ENCODE measurements at places on chromosomes 13 and 19.
A peak's percentile ranks its signal among the peaks of the same experiment; 100 is the strongest.

- DNase-seq, result no peak
Observed at GRCh38 chr13:63308549-63309165, 1893.0 kb upstream of the PCDH20 start.

DNA sequence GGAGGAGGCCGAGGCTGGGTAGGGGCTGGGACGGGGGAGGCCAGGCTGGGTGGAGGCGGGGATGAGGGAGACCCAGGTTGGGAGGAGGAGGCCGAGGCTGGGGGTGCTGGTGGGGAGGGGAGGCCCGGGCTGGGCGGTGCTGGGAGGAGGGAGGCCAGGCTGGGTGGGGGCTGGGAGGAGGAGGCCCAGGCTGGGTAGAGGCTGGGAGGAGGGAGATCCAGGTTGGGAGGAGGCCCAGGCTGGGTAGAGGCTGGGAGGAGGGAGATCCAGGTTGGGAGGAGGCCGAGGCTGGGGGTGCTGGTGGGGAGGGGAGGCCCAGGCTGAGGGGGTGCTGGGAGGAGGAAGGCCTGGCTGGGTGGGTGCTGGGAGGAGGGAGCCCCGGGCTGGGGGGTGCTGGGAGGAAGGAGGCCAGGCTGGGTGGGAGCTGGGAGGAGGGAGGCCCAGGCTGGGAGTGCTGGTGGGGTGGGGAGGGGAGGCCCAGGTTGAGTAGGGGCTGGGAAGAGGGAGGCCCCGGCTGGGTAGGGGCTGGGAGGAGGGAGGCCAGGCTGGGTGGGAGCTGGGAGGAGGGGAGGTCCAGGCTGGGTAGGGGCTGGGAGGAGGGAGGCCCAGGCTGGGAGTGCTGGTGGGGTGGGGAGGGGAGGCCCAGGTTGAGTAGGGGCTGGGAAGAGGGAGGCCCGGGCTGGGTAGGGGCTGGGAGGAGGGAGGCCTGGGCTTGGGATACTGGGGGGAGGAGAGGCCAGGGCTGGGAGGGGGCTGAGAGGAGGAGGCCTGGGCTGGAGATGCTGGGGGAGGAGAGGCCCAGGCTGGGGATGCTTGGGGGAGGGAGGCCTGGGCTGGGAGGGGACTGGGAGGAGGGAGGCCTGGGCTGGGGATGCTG is 10.7 kb downstream of the TPGS1 start:
- DNase-seq, result no peak

DNA sequence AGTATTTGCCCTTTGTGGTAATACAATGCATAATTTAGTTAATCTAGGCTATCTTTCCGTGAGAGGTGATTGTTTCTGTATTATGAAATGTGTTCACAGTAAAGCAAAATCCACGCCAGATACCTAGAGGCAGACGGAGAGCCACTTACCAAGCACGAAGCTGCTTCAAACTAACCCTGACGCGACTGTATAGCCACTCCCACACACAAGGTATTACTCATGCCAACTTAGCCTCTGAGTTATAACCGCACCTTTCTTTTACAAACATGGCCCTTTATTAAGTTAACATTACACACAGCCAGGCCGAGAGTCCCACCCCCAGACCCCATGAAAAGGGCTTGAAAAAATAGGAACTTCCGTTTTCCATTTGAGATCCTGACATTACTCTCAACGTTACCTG is 185.7 kb downstream of the ABCC4 start:
- no peak for DNase-seq

DNA sequence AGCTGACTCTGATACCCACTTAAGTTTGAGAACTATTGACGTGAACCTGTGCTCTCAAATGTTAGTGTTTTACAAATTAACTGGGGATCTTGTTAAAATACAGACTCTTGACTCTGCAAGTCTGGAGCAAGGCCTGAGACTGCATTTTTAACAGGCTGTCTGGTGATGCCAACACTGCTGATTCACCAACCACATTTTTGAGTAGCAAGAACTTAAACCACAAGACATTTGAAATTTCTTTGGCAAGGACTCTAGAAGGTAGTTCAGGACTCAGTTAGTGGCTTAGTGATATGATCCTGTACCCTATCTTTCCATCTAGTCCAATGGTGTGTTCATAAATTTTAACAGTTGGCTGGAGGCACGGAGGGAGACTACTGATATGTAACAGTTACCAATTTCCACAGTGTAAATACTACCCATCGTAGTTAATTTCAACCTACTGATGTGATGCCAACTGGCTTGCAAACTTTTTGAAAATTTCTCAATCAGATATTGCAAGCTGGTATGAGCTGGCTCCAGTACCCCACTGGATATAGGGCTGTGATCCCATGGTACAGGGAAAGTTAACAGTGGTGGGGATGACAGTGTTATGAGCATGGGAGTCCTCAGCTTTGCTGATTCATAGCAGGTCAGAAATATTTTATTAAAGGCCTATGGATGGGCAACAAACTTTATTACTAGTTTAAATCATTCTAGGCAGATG is 255.1 kb downstream of the TBC1D4 start:
- no peak for DNase-seq

- no peak for DNase-seq
Observed at GRCh38 chr19:1748115-1748872, 5.0 kb upstream of the ONECUT3 start.

DNA sequence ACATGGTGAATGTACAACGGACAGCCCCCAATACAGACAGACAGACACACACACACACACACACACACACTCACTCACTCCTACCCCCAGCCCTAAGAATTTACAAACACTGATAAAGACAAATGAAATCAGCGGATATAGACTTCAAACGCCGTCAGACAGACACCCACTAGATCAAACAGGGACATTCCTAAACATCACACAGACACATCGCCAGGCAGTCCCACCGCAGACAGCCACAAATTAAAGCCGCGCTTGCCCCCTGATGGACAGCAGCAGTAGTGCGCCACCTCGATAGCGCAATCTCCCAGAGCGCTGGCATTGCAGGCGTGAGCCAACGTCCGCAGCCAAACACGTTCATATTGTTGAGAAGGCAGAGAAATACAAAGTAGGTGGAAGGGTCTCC is 24.7 kb upstream of the ADGRE1 start:
- DNase-seq, result peak; percentile 51

DNA sequence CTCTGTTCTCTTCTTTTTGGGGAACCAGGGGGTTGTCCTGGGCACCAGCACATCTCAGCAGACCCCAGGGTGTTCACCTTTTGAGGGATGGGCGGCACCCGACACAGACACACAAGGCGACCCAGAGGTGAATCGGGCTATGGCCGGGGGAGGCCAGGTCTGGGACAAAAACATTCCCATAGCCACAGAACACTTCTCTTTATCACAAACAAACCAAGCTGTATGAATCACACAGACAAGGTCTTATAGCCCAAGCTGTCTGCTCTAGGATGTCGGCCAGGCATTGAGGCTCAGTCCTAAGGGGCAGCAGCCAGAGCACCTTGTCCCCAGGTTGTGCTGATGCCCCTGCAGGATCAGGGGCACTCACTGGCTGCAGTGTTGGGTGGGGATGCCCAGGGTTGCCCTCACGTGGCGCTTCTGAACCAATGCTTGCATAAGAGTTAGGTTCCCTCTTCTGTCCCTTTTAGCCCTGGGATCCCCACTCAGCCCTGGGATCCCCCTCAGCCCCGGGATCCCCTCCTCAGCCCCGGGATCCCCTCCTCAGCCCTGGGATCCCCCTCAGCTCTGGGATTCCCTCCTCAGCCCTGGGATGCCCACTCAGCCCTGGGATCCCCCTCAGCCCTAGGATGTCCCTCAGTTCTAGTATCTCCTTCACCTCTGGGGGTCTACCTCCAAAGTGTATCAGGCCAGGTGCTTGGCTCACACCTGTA is 26.9 kb downstream of the MAU2 start:
- no peak for DNase-seq

GRCh38 chr19:42278452-42279154 is 9.6 kb downstream of the CIC start:
- no peak for DNase-seq

DNA sequence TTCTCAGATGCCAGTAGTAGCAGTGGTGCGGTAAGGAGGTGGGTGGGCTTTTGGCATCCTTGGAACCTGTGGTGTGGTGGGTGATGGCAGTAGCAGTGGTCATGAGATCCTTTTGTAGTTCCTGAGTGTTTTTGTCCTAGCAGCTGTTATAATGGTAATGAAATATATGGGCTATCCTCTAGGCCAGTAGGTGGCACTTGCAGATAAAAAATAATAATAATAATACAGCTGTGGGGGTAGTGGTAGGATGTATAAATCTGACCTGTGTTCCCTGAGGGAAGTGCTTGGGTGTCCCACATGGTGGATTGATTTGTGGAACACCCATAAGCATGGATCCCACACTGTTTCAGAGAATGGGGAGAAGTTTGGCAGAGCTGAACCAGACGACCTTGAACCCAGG is 334.0 kb downstream of the SLITRK5 start:
- no peak for DNase-seq

- DNase-seq, result no peak
Observed at GRCh38 chr19:10384580-10384979, 4.2 kb upstream of the TYK2 start.

GRCh38 chr19:48113190-48113917 is 2.7 kb upstream of the PLA2G4C start:
- DNase-seq, result no peak

DNA sequence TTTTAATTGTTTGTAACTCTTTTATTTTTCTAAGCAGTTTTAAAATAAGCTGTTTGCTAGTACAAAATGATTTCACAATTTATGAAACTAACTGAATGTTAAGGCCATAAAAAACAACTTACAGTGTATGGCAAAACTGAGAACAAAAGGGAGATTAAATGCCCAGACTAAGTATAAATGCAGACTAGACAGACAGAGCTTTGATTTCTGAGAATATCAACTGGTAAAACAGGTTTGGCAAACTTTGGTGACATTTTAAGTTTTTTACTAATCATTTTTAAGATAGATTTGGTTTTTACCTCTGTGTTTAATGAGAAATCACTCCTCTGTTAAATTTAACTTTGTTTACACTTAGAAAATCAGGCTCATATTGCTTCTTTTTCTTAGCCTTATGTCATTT is 127.5 kb upstream of the KLF5 start:
- DNase-seq, result no peak

- no peak for DNase-seq
Observed at GRCh38 chr13:38883783-38884182, 106.8 kb downstream of the STOML3 start.

DNA sequence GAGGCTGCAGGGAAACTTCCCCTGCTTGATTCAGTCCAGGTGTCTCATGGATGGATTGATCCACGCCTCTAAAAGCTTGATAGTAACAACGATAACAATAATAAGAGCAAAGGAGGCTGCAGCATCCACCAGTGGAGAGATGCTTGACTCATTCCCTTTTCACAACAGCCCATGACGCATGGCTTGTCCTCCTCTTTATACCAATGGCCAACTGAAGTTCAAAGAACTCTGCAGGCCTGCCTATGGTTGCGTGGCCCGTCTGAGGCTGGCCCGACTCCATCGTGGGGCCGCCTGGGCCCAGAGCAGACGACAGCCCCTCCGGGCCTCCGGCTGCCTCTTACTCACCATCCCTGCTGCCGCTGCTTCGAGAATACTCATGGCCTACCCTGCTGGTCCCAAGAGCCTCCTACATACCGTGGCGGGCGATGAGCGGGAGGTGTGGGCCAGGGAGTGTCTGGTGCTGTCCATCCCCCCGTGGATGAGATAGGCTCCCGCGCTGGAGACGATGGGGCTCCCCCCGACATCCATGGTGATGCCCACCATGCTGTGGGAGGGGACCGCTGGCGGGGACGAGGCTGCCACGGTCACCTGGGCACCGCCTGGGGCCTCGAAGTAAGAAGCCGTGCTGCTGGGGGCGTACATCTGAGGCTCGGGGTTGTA is 61.8 kb upstream of the RANBP3 start:
- DNase-seq, result no peak

DNA sequence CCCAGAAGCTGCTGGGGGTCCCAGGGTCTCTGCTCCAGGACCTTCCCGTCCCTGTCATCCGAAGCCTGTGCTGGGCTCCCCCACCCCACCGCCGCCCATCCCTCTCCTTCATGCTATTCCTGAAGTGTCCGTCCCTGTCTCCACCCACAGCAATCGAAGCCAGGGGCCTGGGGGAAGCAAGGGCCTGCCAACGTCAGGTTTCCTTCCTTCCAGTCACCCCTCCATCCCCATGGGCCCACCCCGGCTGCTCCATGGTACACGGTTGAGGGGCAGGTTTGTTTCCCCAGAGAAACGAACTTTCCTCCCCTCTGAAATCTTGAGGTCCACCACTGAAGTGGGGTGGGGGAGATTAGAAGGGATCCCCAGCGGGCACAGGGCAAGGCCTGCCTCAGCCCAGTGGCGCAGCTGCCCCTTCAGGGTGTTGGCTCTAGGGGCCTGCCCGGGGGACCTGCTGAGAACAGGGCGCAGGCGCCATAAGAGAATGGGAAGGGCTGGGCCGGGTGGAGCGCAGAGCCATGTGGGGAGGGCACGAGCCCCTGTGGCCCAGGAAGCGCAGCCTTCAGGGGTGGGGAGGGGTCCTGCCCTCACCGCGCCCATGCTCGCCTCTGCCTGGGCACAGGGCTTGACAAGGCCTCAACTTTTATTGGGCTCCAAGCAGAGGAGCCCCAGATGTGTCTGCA is 16.1 kb downstream of the CEBPG start:
- DNase-seq, result no peak

DNA sequence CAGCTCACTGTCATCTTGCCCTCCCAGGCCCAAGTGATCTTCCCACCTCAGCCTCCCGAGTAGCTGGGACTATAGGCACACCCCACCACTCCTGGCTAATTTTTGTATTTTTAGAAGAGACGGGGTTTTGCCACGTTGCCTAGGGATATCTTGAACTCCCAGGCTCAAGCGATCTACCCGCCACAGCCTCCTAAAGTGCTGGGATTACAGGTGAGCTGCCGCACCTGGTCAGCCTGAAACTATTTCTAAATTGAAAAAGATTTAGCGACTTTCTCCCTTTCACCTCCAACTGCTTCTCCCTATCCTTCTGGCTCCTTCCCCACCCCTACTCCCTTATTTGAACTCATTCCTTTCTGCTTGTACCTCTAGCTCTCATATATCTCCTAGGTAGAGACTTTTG is 19.8 kb upstream of the NAA16 start:
- no peak for DNase-seq

- DNase-seq, result no peak
Observed at GRCh38 chr13:27638521-27638920, 16.8 kb downstream of the POLR1D start.

DNA sequence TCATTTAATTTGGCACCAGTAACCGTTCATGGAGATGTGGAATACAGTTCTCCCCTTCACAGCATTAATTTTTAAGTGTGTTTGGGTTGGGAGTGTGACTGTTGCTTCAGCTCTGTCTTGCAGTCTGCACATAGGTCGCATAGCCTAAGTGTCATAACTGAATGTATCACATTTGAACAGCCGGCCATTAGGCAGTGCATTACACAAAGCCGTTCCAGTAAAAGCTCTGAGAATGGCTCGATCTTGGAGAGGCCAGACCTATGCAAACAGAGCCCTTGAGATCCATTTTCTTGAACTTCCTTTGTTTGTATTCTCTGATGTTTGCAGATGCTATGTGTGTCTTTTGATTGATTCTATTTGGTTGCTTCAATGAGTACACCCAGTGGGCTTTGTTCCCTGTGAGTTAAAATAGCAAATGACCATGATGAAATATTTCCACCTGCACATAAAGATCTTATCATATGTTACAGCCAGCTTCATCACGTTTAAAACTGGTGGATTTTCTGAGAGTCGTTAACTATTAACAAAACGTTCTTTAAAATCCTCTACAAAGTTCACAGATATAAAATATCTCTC is 1104.9 kb upstream of the SLC10A2 start:
- DNase-seq, result no peak

GRCh38 chr19:41545547-41545946 is 30.4 kb upstream of the CEACAM21 start:
- no peak for DNase-seq

- DNase-seq, result no peak
Observed at GRCh38 chr19:33302974-33303790, 848 bp upstream of the CEBPA start.
